ENCODE measurements at places on chromosomes 1 and 21.

- DNase-seq: no peak
Observed at GRCh38 chr21:45562402-45562801, 20.2 kb upstream of the SLC19A1 start.

DNA sequence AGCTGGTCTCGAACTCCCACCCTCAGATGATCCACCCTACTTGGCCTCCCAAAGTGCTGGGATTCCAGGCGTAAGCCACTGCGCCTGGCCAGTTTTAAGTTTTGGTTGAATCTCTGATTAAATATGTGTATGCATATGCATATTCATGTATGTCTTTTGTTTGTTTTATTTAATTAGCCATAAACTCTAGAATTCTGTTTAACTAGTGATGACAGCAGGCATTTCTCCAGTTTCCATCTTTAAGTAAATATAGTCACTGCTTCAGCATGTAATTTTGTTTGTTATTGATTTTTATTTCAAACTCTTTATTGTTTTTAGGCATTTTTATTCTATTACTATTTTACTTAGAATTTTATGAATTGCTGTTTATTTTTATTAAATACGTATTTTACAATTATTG, 58.0 kb downstream of the NUF2 start:
- DNase-seq: no peak

DNA sequence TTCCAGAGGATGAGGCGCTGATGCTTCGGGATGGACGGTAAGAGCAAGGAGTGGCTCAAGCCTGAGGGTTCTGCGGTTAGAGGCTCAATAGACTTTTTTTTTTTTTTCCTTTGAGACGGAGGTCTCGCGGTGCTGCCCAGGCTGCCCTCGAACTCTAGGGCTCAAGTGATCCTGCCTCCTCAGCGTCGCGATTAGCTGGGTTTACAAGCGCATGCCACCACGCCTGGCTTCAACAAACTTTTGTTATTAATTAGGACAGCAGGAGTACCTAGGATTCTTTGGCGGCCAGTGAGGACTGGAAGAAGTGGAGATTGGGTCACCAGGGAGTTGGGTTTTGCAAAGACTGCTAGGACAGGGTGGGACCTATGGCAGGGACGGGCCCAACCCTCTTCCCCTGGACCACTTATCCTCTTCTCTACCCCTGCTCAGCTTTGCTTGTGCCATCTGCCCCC, 587 bp downstream of the SCNM1 start:
- DNase-seq: no peak

DNA sequence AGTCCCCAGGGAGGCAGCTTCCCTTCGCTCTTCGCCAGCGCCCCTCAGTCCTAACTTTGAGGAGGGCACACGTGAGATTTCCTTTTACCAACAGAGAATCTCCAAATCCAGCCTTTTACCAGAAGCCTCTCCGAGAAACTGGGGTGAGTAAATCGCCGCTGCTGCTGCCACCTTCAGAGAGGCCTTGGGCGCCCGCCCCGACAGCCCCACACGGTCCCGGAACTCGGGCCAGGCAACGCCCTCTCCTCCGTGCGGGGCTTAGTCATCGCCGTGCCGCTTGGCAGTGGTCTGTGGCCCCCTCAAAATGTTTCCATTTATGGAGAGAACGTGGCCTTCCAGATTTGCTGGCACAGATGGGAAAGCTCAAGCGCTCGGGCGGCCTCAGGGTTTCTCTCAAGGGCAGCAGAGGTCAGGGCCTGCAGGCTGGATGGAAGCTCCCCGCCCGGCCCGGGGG, 41.4 kb upstream of the COL6A2 start:
- DNase-seq: peak; percentile 91

- no peak for DNase-seq
Observed at GRCh38 chr1:28087614-28088167, 719 bp downstream of the EYA3 start.

- DNase-seq: no peak
Observed at GRCh38 chr1:16918371-16918770, 3.4 kb upstream of the CROCC start.

DNA sequence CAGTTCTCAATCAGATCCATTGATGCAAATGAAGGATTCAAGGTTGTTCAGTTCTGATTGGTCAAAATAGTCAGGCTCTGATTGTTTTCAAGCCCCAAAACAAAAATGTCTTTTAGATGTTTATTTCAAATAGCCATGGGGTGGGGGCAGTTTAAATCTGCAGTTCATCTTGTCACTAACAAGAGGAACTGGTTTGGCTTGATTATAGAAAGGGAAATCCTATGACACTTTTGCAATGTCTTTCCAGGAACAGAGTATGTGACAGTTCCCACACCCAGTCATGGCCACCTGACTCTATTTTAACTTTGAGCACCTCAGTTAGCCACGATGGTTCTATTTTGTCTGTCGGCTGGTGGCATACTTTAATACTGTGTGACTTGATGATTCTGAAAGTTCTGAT, 1544.1 kb downstream of the PLA2G4A start:
- DNase-seq: no peak

- no peak for DNase-seq
Observed at GRCh38 chr1:2826316-2826715, 24.8 kb upstream of the TTC34 start.

- DNase-seq: peak; percentile 79
Observed at GRCh38 chr1:177256153-177257075, 85.7 kb downstream of the BRINP2 start.

DNA sequence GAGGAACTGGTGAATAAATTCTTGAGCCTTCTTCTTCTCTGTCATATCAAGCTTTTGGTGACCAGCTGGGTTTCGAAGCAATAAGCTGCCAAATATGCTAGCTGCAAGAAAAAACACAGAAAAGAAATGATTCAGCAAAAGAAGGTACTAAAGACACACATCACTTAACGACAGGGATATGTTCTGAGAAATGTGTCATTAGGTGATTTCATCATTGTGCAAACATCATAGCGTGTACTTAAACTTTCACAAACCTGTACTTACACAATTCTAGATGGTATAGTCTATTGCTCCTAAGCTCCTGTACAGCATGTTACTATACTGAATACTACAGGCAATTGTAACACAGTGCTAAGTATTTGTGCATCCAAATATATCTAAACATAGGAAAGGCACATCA, 2.9 kb upstream of the MTF1 start:
- DNase-seq: no peak

All from tibial artery (tissue), 4 donors.